Urinary bladder (tissue), 4 donors: ENCODE measurements at places on chromosomes 3 and 15. TPM values are rescaled to one million over a fixed set of nuclear protein-coding genes. Genes with fewer than 3 reads are reported as not detected.

Gene LPCAT4
- 32.5 TPM for polyA plus RNA-seq

Gene LMAN1L
- 0.33 TPM for polyA plus RNA-seq

DNA sequence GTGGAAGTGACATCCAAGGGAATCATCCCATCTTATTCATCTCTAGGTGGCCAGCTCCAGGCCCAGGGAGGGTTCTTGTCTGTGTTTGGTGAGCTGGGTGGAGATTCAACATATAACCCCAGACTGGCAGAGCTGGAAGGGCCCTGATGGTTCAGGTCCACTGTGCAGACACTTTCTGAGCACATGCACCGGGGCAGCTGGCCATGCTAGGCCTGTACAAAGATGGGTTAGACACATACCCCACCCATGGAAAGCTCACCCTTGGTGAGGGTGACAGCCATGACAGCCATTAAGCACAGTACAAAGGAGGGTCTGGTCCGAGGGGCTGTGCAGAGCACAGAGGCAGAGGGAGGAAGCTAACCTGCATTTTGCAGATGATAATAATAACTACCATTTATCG, 100.4 kb downstream of the CORO2B start:
- DNase-seq: no peak

GRCh38 chr15:41783296-41783695, 9.0 kb downstream of the MAPKBP1 start:
- DNase-seq: no peak

- no peak for DNase-seq
These were observed 558.3 kb downstream of the NR2F2 start for GRCh38 chr15:96888764-96889163.

GRCh38 chr3:194054016-194054415, 81.9 kb upstream of the HES1 start:
- no peak for DNase-seq

DNA sequence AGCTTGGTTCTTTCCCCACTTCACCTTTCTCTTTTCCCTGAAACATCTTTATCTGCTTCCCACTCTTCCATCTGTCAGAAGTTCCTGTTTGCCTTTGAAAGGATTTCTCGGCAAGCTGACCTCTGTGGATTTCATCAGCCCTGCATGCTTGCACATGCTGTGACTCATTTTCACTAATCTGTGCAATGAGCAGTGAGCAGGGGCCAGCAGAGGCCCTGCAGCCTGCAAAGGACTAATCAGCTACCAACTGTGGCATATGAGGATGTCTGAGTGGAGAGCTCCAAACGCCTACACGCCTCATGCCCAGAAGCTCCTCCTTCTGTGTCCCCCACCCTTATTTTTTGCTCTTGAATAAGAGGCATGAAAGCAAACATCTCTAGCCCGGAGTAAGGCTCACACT, 333.0 kb upstream of the SEMA6D start:
- DNase-seq: no peak
